ENCODE measurements at places on chromosomes 4 and X. TPM values are rescaled to one million over a fixed set of nuclear protein-coding genes. Genes with fewer than 3 reads are reported as not detected.

The MAGEA9B gene
- total RNA-seq, result not detected

DNA sequence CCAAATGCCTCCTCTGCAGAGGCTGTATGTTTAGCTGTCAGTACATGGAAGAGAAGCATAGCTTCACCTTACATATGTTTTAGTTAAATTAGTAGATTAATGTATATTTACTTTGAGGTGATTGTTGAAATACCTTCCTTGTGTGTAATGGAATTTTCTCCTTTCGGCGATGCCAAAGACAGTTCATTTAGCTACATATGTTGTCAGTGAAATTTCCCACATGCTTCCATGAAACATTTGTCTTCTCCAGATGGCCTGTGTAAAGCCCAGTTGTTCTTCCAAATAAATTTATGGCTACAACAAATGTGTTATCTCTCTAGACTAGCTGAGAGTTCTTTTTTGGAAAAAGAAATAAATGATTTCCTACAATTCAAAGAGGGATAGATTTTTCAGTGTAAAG is 95.2 kb downstream of the GPAT3 start:
- H3K4me3 ChIP-seq, result no peak overlapping the region
- H3K27me3 ChIP-seq, result no peaks in the 10 kb centered on the region
- H3K4me1 ChIP-seq, result peaks cover 37% of the 10 kb centered on the region
- no peak overlapping the region for H3K27ac ChIP-seq
- H3K36me3 ChIP-seq, result no peaks in the 10 kb centered on the region

DNA sequence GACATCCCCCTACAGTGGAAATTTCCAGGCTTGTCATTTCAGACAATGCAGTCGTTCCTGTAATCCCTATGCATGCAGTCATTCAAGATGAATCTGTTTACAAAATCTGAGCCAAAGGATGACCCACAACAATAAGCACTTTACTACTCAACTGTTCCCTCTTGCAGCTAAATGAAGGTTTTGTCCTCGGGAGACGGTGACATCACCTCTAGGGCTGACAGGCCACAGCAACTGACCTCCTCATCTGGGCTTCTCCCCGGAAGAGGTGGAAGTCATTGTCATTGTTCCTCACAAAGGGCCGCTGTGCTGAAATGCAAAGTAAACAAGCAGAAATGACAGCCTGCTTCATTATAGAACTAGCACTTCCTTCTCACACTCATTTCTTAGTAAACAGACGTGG is 29.2 kb downstream of the CLRN2 start:
- H3K27me3 ChIP-seq, result no peaks in the 10 kb centered on the region
- H3K4me1 ChIP-seq, result no peaks in the 10 kb centered on the region
- DNase-seq, result no peak
- no peaks in the 10 kb centered on the region for H3K36me3 ChIP-seq
- no peak overlapping the region for H3K27ac ChIP-seq

The CT45A2 gene
- not detected for total RNA-seq

DNA sequence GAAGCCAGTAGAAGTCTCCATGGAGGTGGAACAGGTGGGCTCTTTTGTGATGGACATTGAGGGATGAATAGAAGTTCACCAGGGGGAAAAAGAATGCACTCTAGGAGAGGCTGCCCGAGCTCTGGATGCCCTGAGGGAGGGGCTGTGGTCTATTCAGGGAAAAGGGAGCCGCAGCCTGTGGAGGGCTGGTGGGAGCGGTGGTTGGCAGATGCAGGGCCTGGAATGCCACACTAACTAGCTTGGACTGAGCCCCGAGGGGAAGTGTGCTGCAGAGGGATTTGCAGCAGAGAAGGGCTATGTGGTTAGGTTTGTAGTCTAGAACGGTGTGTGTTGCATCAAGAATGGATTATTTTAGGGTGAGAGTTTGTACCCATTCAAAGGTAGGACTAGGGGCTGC is 29.5 kb upstream of the PSAPL1 start:
- H3K36me3 ChIP-seq, result no peaks in the 10 kb centered on the region
- no peaks in the 10 kb centered on the region for H3K27me3 ChIP-seq
- no peak overlapping the region for H3K4me3 ChIP-seq
- H3K27ac ChIP-seq, result no peak overlapping the region

Measured in esophagus muscularis mucosa (tissue), 4 donors.